ENCODE measurements at places on chromosomes 11 and 22. TPM values are rescaled to one million over a fixed set of nuclear protein-coding genes. Genes with fewer than 3 reads are reported as not detected.

- H3K4me1 ChIP-seq: no peaks in the 10 kb centered on the region
- peak; percentile 1 for DNase-seq
- H3K36me3 ChIP-seq: no peaks in the 10 kb centered on the region
- H3K27ac ChIP-seq: no peak overlapping the region
Measured at GRCh38 chr11:85299258-85299942, 327.7 kb downstream of the DLG2 start.

DNA sequence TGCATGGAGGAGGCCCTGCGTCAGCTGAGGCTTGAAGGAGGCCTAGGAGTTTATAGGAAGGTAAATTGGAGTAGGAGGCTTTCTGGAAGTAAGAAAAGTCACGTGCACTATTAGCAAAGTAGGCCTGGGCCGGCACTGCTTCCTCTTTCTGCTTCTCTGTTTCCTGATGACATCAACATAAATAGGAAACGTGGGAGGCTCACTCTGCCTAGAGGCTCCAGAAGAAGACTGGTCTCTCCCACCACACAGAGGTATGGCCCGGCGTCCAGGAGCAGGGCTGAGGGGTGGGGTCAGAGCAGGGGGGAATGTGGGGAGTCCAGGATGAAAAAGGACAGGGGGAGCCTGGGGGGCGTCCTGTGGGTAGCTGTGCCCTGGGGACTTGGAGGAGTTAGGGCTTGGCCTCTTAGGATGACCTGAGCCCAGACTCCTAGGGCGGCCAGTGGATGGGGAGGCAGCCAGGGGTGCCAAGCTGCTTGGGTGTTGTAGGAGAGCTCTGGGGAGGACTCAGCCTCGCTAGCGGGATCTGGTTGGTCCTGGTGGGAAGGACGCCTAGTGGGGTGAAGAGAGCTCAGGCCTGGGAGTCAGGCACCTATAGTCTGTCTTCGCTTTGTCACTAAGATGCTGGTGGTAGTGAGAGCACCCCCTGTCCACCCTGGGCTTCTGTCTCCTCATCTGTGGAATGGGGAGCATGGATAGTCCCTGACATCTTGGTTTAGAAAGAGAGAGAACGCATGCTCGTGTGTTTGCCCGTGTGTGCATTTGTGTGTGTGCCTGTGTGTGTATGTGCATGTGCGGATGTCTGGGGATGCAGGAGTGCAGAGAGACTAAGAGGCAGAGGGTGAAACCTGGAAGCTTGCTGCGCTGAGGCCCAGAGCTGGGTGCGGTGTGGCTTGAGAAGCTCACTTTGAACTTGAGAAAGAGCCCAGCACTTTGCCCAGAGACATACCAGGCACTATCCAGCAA, at the start of gene CSF2RB:
TSS of gene CSF2RB (plus strand) at position 202 of the 963 bp plus-strand sequence. CDS start 8,580 bp downstream, outside the sequence.
- H3K4me3 ChIP-seq: no peak within 1 kb of the TSS
- H3K36me3 ChIP-seq: no peaks in the 10 kb centered on the region
- no peak for DNase-seq
- H3K4me1 ChIP-seq: no peaks in the 10 kb centered on the region
- peaks cover 54% of the 10 kb centered on the region for H3K27me3 ChIP-seq

DNA sequence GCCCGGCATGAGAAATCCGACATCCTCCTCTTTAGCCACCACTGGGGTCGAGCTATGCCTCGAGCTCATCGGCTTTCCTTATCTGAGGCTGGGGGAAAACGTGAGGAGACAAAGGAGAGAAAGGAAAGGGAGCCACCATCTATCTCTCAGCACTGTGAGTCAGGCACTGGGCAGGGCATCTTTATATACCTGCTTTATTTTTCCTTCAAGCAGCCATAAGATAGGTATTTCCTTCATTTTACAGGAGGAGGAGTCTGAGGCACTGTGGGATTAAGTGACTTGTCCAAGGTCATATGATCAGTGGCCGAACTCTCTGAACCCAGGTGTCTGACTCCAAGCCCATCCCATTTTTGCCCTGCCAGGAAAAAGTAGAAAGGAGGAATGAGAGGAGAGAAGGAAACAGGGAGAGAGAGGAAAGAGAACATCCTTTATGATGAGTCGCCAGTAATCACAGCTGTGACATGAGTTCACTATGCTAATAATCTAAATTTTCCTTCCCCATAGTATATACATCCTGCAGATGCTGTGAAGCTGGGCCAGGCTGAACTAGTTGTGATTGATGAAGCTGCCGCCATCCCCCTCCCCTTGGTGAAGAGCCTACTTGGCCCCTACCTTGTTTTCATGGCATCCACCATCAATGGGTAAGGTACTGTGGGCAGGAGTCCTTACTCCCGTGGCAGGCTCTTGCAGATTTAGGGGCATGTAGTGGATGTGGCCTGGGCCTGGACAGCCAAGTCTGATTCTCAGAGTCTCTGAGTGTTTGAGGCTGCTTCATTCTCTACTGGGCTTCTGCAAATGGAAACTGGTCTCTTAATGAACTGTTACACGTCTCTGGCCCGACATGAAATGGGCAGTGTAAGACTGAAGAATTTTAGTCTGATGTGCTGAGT, 21.8 kb downstream of the NAT10 start:
- H3K4me1 ChIP-seq: no peaks in the 10 kb centered on the region
- DNase-seq: no peak
- H3K27me3 ChIP-seq: no peaks in the 10 kb centered on the region
- peaks cover 97% of the 10 kb centered on the region for H3K36me3 ChIP-seq
- H3K27ac ChIP-seq: peak overlapping the region; percentile 8
- no peak overlapping the region for H3K4me3 ChIP-seq

GRCh38 chr11:9625728-9626127, 38.1 kb upstream of the SWAP70 start:
- no peaks in the 10 kb centered on the region for H3K36me3 ChIP-seq
- no peaks in the 10 kb centered on the region for H3K4me1 ChIP-seq
- DNase-seq: no peak
- H3K27me3 ChIP-seq: no peaks in the 10 kb centered on the region

DNA sequence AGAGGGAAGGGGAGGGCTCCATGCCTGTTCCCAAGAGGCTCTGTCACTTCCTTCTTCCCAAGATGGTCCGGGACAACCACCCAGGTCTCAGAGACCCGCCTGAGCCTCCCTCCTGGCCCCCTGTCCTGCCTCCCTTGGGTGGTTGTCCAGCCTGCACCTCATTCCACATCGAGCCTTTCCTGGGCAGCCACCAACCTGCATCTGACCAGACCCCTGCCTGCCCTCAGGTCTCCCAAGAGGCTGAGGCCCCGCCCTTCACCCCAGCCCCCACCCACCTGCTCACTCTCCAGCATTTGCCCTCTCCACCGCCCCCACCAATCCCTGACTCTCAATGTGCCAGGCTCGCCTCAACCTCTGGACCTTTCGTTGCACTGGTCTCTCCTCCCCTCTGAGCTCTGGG, 97.5 kb upstream of the LMO1 start:
- H3K27me3 ChIP-seq: peaks cover 54% of the 10 kb centered on the region
- H3K36me3 ChIP-seq: no peaks in the 10 kb centered on the region
- H3K27ac ChIP-seq: no peak overlapping the region
- H3K4me3 ChIP-seq: no peak overlapping the region
- no peak for DNase-seq
- H3K4me1 ChIP-seq: no peaks in the 10 kb centered on the region

The GALNT18 gene
- 0.44 TPM for total RNA-seq

The NAALADL1 gene
- total RNA-seq: not detected

The PATE4 gene
- total RNA-seq: not detected

The SERPIND1 gene
- total RNA-seq: 0.19 TPM

The AIFM3 gene
- total RNA-seq: not detected

The DRAP1 gene
- 122 TPM for total RNA-seq

Data from A673 (cell line).